ENCODE measurements at places on chromosomes 12 and 14.

GRCh38 chr12:25962932-25963525, 4.5 kb downstream of the RASSF8 start:
- no peak for DNase-seq

DNA sequence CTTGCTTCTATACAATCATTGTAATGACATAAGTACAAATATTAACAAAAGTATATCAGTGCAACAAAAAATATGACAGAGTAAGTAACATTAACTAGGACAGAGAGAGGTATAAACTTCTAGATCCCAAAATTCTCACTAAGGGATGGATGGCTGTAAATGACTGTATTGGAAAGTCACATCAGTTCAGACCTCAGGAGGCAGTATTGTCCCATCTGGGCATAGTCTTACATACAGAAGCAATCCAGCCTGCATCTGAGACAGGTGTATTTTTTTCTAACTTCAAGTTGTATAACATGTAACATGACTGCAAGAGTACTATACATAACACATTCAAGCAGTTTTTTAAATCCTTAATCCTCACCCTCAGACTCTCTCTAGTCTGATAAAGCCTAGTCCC, 99.0 kb downstream of the GARIN6 start:
- no peak for DNase-seq

DNA sequence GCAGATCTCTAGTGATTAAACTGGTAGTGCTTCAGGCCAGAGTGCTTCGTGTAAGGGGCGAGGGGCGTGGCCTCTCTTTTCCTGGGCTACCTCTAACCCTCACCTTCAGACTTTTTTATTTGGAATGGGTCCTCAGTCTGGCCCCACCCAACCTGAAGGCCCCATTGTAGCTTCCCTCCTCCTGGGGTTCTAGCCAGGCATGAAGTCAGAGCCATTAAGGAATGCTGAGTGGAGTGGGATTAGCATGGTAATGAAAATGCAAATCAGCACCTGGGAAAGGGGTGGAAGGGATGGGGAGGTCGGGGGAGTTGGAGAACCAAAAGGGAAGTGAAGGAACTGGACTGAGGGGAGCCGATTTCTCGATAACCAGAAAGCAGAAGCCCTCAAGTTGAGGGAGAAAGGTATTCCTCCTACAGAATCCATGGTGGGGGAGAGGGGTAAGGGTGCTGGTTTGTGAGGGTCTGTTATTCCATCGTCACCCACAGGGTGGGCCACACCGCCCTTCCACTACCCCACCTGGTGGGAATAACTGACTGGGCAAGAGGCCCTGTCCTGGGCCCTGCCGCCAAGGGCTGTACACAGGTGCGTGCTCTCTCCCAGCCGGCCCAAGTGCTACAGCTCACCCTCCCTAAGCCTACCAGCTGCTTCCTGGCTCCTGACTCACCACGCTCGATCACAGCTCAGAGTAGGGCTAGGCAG, 14.1 kb downstream of the ZFHX2 start:
- DNase-seq, result peak; percentile 77

GRCh38 chr12:54549774-54550451, 512 bp downstream of the PDE1B start:
- DNase-seq, result no peak

- DNase-seq, result no peak
These were observed 168.7 kb upstream of the PDZRN4 start for GRCh38 chr12:41019461-41019860.

DNA sequence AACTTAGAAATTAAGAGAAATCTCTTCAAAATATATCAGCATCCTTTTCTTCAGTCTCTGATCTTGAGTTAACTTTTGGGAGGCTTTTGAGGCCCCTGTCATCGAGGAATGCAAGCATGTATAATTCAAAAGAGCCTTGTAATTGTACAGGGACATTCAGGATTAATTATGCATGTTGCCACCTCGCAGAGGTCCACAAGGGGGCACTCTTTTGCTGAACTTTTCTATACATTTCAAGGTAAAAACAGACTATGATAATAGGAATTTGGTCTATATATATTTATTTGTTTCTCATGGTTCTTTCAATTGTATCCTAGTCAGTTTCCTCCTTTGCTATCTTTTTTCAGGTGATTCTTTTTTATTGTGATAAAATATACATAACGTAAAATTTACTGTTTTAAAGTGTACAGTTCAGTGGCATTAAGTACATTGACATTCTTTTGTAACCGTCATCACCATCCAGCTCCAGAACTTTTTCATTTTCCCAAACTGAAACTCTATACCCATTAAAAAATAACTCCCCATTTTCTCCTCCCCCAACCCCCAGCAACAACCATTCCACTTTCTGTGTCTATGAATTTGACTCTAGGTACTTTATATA, 47.0 kb upstream of the SLC2A13 start:
- DNase-seq, result no peak

DNA sequence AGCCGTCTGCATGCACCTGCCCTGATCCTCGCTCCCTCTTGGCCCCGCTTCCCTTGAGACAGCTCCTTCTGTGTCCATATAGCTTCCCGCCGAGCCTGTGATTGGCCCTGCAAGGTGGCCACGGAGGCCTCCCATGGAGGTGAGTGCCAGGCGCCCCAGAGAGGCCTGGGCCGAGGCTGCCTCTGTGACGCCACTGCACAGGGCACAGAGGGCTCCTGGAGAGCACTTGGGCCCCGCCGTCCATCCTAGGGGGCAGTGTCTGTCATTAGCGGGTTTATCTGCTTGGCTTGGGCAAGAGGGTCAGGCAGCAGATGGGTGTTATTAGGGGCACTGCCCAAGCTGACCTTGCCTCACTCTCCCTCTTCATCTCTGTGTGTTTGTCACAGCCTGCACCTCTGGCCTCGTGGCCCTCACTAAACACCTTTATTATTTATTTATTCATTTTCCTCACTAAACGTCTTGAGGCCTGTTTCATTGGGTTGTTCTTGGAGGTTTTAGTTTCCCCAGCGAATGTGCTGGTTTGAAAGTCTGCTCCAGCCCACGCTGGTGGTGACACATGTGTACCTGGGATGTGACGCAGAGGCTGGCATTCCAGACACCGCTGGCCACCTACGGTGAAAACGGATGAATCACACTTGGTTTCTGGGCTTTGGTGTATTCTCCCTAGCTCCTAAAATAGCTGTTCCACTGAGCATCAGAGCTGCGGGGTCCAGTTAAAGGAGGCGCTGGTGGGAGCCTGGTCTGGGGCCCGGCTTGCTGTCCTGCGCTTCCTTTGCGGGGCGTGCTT, 5.9 kb downstream of the ZFYVE21 start:
- DNase-seq, result no peak

DNA sequence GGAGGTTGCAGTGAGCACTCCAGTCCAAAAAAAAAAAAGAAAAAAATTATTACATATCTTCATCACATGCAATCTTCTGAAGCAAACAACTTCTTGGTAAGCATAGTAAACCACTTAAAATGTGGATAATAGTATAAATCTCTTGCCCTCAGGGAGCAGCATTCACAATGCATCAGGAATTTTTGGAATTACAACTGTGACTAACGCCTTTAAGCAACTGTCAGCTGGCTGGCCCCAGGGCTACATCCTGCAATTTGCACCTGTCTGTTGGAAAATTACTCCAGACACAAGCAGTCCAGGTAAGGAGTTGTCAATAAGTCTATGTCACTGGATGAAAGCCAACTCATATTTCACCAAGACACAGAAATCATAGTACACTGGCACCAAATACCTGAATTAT, 5.5 kb upstream of the SLC7A7 start:
- no peak for DNase-seq

DNA sequence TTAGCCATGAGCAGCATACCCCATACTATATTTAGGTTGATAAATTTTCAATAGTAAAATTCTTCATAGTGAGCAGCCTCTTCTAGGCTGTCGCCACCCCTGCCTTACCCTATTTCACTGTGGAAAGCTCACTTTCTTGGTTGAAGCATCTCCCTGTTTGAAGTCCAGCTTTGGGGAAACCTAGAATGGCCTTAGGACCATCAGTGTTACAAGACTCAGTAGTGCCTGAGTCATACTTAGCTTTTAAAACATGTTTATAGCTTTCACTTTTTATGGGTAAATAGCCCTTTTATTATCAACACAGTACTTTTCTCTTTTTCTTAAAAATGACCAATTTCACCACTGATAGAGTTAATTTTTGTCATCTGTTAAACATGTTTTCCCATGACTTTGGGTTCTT, 37.1 kb downstream of the FUT8 start:
- no peak for DNase-seq

DNA sequence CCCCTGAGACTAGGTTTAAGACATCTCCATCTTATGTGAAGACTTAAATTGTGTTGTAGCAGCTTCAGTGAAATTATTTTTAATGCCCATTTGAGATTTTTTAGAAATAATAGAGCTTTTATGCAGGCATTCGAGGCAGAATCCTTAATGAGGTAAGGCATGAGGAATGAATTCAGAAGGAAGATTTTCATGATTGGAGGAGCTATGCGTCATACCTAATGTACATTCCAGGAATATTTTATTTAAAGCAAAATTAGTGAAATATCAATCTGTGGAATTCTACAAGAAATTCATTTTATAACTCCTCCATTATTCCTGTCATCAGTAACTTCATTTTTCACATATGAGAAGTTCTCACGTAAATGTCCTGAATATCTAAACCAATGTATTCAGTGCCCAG, 36.0 kb upstream of the GARIN6 start:
- no peak for DNase-seq

- DNase-seq, result no peak
These were observed 233.3 kb downstream of the CCDC59 start for GRCh38 chr12:82124711-82125380.

- DNase-seq, result no peak
These were observed 92.6 kb upstream of the HIF1A start for GRCh38 chr14:61602733-61603077.

- DNase-seq, result no peak
These were observed 349.5 kb upstream of the RGS6 start for GRCh38 chr14:71582705-71583104.

- no peak for DNase-seq
These were observed 294.3 kb downstream of the APAF1 start for GRCh38 chr12:98939350-98939749.

GRCh38 chr12:2337031-2338010, 284.5 kb downstream of the CACNA1C start:
- no peak for DNase-seq

- DNase-seq, result no peak
These were observed 103.8 kb downstream of the OSBPL8 start for GRCh38 chr12:76455582-76456345.

Measured in H1 (cell line).